ENCODE measurements at places on chromosomes 2 and 18. TPM values are rescaled to one million over a fixed set of nuclear protein-coding genes. Genes with fewer than 3 reads are reported as not detected.

The TSPYL6 gene
- polyA plus RNA-seq, result not detected

DNA sequence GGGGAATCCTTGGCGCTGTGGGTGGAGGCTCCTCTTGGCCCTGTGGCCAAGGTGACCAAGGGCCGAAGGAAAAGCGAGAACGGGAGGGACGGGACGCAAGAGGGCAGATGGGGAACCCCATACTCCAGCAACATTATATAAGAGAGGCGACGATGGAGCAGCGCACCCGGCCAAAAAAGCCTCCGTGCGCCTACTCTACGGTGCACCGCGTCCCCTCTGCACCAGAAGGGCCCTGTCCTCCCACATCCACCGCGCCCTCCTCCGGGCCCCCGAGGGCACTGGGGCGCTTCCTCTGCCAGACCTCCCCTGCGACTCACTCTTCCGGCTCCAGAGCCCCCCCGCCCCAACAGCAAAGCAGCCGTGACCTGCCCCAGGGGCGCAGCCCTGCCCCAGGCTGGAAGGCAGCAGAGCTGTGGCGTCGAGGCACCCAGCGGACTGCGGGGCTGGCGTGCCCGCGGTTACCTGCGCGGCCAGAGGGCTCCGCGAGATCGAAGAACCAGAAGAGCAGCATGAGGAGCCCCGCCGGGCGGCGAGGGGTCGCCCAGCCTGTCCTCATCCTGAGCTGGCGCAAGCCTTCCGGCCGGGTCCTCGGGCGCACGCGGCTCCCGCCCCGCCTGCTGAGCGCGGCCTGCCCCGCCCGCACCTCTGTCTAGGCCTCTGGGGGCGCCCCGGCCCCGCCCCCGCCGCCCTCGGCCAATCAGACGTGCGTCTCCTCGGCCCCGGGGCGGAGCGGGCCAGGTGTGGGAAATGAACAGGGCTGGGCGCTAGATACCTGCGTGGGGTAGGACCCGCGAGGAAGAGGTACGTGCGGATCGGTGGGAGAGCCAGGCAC is 106.3 kb upstream of the CD302 start:
- no peak for DNase-seq

DNA sequence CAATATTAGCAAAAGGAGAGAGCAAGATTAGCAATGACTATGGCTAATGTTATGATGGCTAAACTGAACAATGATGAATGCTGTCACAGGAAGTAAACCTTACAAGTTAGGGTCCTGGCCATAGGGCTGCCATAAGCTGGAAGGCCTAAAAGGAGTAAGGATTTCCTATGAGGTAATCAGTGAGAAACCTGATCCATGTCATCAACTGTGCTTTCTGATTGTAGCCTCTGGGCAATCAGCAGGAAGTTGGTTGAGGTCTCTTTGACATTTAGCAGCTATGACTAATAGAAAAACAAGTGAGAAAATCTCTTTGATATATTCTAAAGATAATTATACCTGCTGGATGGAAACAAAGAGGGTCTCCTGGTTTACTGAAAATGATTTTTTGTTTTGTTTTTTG is 193.0 kb downstream of the RAB3GAP1 start:
- DNase-seq, result no peak

- peak; percentile 80 for DNase-seq
Measured at GRCh38 chr2:10405448-10405847, 42.7 kb downstream of the ODC1 start.

The DES gene
- 5.5 TPM for polyA plus RNA-seq

- no peak for DNase-seq
Measured at GRCh38 chr2:7013471-7014160, 96.4 kb downstream of the RNF144A start.

The SPC25 gene
- 18.6 TPM for polyA plus RNA-seq

DNA sequence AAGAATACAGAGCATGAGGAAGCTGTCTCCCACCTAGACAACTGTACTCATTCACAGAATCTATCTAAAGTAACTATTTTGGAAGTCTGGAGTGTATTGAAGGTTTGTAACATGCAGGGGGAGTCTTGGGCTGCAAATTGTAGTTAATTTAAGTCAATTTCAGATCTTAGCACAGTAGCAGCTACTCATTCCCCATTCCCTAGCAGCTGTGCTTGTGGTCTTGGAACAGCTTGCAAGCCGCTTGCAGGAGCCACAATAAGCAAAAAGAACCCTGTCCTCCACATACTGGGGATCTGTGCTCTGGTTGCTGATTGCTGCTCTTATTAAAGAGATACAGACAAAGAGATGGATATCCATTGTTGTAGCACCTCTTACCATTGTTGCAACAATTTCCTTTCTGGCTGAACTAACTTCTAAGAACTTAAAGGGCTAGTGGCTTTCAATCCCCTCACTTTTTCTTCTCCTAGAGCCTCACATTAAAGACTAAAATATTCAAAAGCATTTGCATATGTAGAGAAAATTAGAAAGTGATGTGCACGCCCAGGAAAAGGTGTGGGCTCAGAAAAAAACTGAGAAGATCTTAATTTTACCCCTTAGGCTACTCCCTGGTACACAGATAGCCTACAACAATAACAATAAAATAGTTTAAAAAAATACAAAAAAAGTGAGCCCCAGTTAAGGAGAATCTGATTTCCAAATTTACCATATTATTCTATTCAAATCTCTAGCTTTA is 1775.1 kb upstream of the PIK3C3 start:
- no peak for DNase-seq

DNA sequence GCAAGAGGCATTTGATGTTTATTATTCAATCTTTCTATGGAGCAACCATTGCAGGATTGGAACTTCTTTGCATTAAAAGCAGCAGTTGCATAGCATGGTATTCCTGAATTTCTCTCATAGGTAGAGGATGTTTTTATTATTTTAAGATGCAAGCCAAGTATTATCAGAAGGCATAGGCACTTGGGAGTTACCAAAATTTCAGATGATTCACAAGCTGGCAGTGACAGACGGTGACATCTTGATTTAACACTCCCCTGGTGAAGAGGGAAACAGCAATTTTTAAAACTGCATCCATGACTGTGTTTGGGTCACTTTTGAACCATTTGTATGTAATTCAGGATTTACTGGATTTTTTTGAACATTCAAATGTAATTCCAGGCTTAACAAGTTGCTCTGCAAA is 654.3 kb downstream of the SLC4A3 start:
- DNase-seq, result no peak

DNA sequence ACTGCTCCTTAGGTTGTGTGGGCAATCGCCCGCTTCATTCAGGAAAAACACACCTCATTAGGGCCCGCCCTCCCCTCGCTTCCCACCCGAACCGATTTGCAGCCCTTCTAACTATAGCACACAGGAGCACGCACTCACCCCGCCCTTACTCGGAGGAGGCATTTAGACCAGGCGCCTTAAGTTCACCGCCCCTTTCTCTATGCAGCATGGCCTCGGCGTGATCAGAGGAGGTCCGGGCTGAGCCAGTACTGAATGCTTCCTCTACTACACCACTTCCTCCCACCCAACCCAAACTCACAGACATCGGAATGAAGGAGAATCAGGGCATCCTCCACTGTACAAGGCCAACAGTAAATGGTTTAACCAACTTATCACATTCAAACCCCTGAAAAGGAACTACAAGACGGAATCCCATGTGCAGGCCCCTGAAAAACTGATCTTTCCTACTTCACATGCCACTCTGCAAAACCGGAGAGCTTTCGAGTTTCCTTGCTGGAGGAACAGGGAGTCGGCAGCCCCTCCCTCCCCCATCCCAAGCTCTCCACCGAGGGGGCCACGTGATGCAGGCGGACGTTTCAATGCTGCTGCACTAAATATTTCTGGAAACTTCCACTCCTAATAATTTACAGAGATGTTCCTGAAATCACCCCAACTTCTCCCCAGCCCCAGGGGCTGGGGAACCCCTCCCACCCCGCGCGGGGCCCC is 1.4 kb downstream of the XPO1 start:
- peak; percentile 90 for DNase-seq

DNA sequence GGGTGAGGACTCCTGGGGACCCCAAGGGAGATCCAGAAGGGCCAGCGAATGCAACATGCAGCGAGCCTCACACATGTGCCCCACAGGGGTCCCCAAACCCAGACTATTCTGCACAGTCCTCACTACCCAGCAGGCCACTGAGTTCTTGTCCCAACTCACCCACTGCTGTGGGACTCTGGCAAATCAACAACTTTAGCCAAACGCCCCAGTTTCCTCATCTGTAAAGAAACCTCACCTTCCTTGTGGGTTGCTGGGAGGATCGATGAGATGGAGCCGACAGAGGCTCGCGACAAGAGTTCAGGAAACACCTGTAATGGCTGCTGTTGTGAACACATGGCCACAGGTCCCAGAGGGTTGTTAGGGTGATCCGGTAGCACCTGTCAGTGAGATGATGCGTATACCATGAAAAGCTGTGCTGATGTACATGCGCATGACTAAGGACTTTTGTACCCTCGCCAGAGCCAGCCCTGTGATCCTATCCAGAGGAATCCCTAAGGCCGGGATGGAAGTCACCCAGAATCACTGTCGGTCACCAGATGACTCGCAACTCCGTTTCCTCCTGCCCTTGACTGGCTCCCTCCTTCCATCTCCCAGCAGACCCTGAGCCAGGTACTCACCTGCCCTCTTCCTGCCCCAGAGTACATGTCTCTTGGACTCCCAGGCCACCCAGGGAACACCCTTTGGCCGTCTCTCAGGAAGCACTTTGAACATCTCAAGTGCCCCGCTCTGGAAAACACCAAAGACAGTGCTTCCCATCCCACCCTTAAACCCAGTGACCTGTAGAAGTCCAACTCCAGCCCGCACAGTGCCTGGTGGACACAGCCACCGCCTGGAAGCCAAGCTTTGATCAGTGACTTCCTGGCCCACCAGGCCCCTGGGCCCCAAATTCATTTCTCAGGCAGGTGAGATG is 103.3 kb upstream of the ID2 start:
- DNase-seq, result no peak
